B cell (primary cell): ENCODE measurements at places on chromosomes 6 and 20. TPM values are rescaled to one million over a fixed set of nuclear protein-coding genes. Genes with fewer than 3 reads are reported as not detected.

GRCh38 chr20:50876063-50876685 lies 55.1 kb downstream of the ADNP start:
- no peaks in the 10 kb centered on the region for H3K36me3 ChIP-seq
- peaks cover 23% of the 10 kb centered on the region for H3K4me1 ChIP-seq
- H3K4me3 ChIP-seq: no peak overlapping the region

DNA sequence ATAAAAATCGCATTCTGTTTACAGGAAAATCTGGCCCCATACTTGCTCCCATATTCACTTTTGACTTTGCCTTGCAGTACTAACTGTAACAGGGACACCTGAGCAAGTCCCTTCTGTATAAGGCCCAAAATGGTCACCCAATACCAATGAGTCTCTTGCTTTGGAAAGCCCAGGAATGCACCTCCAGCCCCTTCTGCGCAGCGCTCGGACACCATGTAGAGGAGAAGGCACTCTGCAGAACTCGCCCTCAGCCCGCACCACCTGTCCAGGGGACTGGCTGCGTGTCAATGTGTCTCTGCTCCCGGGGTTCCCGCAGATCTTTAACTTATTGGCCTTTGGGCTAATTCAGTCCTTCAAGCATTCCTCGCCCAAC lies 746 bp upstream of the PRND start:
- no peaks in the 10 kb centered on the region for H3K27me3 ChIP-seq
- H3K4me3 ChIP-seq: peak overlapping the region; percentile 35
- H3K27ac ChIP-seq: peak overlapping the region; percentile 72
- no peaks in the 10 kb centered on the region for H3K36me3 ChIP-seq

Gene SALL4
- polyA plus RNA-seq: 0.17 and 0.21 TPM in 2 replicates

GRCh38 chr6:159730332-159730676 lies 3.0 kb downstream of the WTAP start:
- DNase-seq: no peak
- H3K27ac ChIP-seq: peak overlapping the region; percentile 97
- H3K27me3 ChIP-seq: no peaks in the 10 kb centered on the region
- peak overlapping the region; percentile 84 for H3K4me3 ChIP-seq
- H3K36me3 ChIP-seq: peaks cover 6% of the 10 kb centered on the region

- H3K27me3 ChIP-seq: no peaks in the 10 kb centered on the region
- no peak overlapping the region for H3K4me3 ChIP-seq
- no peaks in the 10 kb centered on the region for H3K4me1 ChIP-seq
- no peak for DNase-seq
These were observed 45.1 kb downstream of the PTK7 start for GRCh38 chr6:43120944-43121913.

Gene SLC22A1
- polyA plus RNA-seq: 0.17 and 0.18 TPM in 2 replicates

DNA sequence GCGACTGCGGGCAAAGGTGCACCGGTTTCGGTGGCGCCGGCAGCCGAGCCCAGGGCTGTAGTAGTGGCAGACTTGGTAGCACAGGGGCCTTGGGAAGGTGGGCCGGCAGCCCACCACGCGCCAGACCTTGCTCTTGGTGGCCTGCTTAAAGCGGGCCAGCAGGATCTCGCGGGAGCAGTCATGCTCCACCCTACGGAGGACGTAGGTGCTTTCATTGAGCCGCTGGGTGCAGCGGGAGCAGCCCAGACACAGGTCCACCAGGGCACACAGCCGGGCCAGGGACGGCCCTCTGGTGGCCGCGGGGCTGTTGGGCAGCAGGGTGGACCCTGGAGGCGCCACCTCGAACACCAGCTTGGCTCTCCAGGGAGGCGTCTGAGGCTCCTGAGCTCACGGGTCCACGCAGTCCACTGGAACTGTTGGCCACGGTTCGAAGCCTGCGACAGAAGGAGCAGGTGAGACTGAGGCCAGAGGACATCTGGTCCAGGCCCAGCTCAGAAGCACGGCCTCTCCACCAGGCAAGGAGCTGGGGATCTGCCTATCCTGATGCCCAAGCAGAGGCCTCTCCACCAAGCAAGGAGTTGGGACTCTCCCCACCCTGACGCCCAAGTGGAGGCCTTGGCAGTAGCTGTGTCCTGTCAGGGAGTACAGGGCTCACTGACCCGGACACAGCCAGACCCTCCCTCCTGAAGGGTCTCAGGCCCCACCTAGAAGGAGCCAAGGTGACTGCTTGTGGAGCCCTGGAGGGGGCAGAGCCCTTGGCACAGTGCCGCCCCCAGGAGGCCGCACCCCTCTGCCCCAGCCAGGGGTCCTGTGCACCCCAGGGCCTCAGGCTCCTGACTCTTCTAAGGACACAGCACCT lies 1.0 kb downstream of the HELZ2 start:
- no peaks in the 10 kb centered on the region for H3K27me3 ChIP-seq
- H3K4me1 ChIP-seq: peaks cover 33% of the 10 kb centered on the region
- peak overlapping the region; percentile 78 for H3K4me3 ChIP-seq
- peak overlapping the region; percentile 73 for H3K27ac ChIP-seq
- peaks cover 13% of the 10 kb centered on the region for H3K36me3 ChIP-seq
- DNase-seq: no peak

- peaks cover 34% of the 10 kb centered on the region for H3K4me1 ChIP-seq
- H3K36me3 ChIP-seq: no peaks in the 10 kb centered on the region
- no peak overlapping the region for H3K27ac ChIP-seq
These were observed 19.7 kb upstream of the TLDC2 start for GRCh38 chr20:36856195-36856594.

GRCh38 chr6:53889365-53889764 lies 94.6 kb downstream of the LRRC1 start:
- no peak for DNase-seq
- no peaks in the 10 kb centered on the region for H3K27me3 ChIP-seq
- H3K4me3 ChIP-seq: no peak overlapping the region

- no peaks in the 10 kb centered on the region for H3K4me1 ChIP-seq
- H3K4me3 ChIP-seq: no peak overlapping the region
- H3K36me3 ChIP-seq: no peaks in the 10 kb centered on the region
- H3K27ac ChIP-seq: no peak overlapping the region
- H3K27me3 ChIP-seq: no peaks in the 10 kb centered on the region
These were observed 8.6 kb upstream of the FRMD1 start for GRCh38 chr6:168087436-168088160.

GRCh38 chr20:7897781-7898364 lies 42.4 kb downstream of the HAO1 start:
- H3K27me3 ChIP-seq: no peaks in the 10 kb centered on the region
- no peak overlapping the region for H3K27ac ChIP-seq
- no peaks in the 10 kb centered on the region for H3K4me1 ChIP-seq
- no peak overlapping the region for H3K4me3 ChIP-seq
- no peaks in the 10 kb centered on the region for H3K36me3 ChIP-seq

DNA sequence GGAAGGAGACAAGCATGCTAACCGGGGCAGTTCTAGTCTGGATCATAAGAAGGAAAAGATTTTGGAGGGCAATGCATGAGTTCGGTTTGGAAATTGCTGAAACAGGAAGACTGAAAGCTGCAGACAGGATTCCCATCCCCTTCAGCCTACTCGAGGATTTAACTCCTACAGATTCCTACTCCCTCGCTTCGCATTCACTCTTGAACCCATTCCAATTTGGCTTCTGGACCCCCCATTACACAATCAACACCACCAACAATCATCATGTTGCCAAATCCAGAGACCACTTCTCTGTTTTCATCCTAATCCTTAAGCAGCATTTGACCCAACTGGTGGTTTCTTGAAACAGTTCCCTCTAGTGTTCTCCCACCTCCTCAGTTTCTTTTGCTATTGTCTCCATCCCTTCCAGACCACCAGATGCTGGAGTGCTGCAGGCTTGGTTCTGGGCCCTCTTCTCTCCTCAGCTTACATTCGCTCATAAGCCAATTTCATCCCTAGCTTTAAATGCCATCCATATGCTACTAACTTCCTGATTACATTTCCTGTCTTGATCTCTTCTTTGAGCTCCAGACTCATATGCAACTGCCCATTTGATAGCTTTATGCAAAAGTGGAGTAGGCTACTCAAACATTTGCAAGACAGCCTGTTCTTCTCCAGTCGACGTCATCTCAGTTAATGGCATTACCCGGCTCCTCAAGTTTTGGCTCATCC lies 66.5 kb downstream of the DTNBP1 start:
- no peaks in the 10 kb centered on the region for H3K4me1 ChIP-seq
- no peak overlapping the region for H3K4me3 ChIP-seq
- H3K36me3 ChIP-seq: no peaks in the 10 kb centered on the region
- H3K27ac ChIP-seq: no peak overlapping the region
- H3K27me3 ChIP-seq: no peaks in the 10 kb centered on the region
- no peak for DNase-seq

- H3K4me3 ChIP-seq: no peak overlapping the region
- DNase-seq: no peak
- H3K27ac ChIP-seq: no peak overlapping the region
- H3K36me3 ChIP-seq: no peaks in the 10 kb centered on the region
- H3K27me3 ChIP-seq: peaks cover 6% of the 10 kb centered on the region
- no peaks in the 10 kb centered on the region for H3K4me1 ChIP-seq
These were observed 23.5 kb upstream of the NPBWR2 start for GRCh38 chr20:64130876-64131275.

- no peak overlapping the region for H3K27ac ChIP-seq
- no peak overlapping the region for H3K4me3 ChIP-seq
- no peak for DNase-seq
- no peaks in the 10 kb centered on the region for H3K36me3 ChIP-seq
- no peaks in the 10 kb centered on the region for H3K27me3 ChIP-seq
- no peaks in the 10 kb centered on the region for H3K4me1 ChIP-seq
These were observed 223.9 kb downstream of the ERMARD start for GRCh38 chr6:169975286-169975685.

Gene LAMA4
- not detected in 2 replicates for polyA plus RNA-seq

- no peak overlapping the region for H3K27ac ChIP-seq
- DNase-seq: no peak
- H3K36me3 ChIP-seq: no peaks in the 10 kb centered on the region
- H3K4me3 ChIP-seq: no peak overlapping the region
These were observed 105.8 kb downstream of the CARMIL1 start for GRCh38 chr6:25384967-25385366.

Gene TMEM74B
- polyA plus RNA-seq: 0.82 and 1.4 TPM in 2 replicates

Gene MUC21
- polyA plus RNA-seq: not detected in 2 replicates

- H3K27me3 ChIP-seq: no peaks in the 10 kb centered on the region
- no peak overlapping the region for H3K27ac ChIP-seq
These were observed 126.0 kb upstream of the ADGRF1 start for GRCh38 chr6:47168180-47168579.

Gene BACH2
- polyA plus RNA-seq: 41.1 and 64.8 TPM in 2 replicates

- no peaks in the 10 kb centered on the region for H3K4me1 ChIP-seq
- H3K27me3 ChIP-seq: no peaks in the 10 kb centered on the region
- H3K27ac ChIP-seq: no peak overlapping the region
- DNase-seq: no peak
- H3K36me3 ChIP-seq: no peaks in the 10 kb centered on the region
- no peak overlapping the region for H3K4me3 ChIP-seq
These were observed 225.7 kb downstream of the HAO1 start for GRCh38 chr20:7714549-7714948.

Gene FABP7
- not detected in 2 replicates for polyA plus RNA-seq

DNA sequence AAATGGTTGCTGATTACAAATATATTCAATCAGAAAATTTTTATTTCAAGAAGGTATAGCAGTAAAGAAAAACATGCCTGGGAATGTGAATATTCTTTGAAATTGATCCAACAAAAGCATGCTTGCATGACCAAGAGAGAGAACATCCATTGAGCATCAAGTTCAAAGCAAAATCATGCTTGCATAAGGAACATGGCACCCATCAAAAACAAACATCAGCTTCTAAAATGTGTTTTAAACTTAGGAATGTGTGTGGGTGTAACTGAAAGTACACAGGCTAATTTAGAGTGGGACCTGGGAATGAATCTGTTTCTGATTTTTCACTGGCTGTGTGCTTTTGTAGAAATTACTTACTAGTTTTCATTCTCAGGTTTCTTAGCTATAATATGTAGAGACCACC lies 5.6 kb downstream of the SLC17A5 start:
- DNase-seq: no peak
- no peaks in the 10 kb centered on the region for H3K4me1 ChIP-seq
- no peak overlapping the region for H3K27ac ChIP-seq
- no peaks in the 10 kb centered on the region for H3K27me3 ChIP-seq
- no peak overlapping the region for H3K4me3 ChIP-seq
- peaks cover 1% of the 10 kb centered on the region for H3K36me3 ChIP-seq

GRCh38 chr20:33239979-33240736 lies 4.4 kb downstream of the BPIFA1 start:
- H3K27ac ChIP-seq: no peak overlapping the region
- H3K36me3 ChIP-seq: no peaks in the 10 kb centered on the region
- peaks cover 3% of the 10 kb centered on the region for H3K27me3 ChIP-seq
- no peaks in the 10 kb centered on the region for H3K4me1 ChIP-seq

DNA sequence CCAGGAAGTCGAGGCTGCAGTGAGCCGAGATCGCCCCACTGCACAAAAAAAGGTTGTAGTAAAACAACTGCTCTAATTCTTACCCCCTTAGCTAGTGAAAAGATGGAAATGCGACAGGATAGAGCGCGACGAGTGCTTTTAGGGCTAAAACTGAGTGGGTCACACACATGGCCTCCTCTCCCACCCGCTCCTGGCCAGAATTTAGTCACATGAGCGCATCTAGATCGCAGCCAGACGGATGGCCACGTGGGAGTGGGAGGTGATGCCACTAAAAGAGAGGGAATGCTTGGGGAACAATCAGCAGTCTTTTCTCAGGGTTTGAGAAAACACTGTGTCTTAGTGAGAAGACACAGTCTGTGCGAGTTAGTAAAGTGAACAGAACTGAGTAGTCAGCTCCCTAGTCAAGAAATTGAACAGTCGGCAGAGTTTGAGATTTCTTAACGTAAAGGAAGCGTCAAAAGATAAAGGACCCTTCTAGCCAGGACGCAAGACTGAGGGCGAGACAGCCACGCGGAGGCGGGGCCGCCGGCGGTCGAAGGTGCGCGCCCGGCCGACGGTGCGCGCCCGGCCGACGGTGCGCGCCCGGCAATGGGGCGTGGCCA lies 664 bp upstream of the ACTR5 start:
- no peak for DNase-seq
- peak overlapping the region; percentile 68 for H3K4me3 ChIP-seq
- H3K4me1 ChIP-seq: peaks cover 17% of the 10 kb centered on the region
- H3K36me3 ChIP-seq: peaks cover 9% of the 10 kb centered on the region
- peaks cover 6% of the 10 kb centered on the region for H3K27me3 ChIP-seq

GRCh38 chr6:30507849-30508827 lies 18.8 kb downstream of the HLA-E start:
- H3K4me3 ChIP-seq: peak overlapping the region; percentile 46
- peak overlapping the region; percentile 73 for H3K27ac ChIP-seq
- DNase-seq: peak; percentile 68
- no peaks in the 10 kb centered on the region for H3K27me3 ChIP-seq

Gene MMP24OS
- polyA plus RNA-seq: 31.5 and 36.3 TPM in 2 replicates

Gene HS3ST5
- polyA plus RNA-seq: not detected in 2 replicates

Gene SLC52A3
- polyA plus RNA-seq: not detected in 2 replicates

DNA sequence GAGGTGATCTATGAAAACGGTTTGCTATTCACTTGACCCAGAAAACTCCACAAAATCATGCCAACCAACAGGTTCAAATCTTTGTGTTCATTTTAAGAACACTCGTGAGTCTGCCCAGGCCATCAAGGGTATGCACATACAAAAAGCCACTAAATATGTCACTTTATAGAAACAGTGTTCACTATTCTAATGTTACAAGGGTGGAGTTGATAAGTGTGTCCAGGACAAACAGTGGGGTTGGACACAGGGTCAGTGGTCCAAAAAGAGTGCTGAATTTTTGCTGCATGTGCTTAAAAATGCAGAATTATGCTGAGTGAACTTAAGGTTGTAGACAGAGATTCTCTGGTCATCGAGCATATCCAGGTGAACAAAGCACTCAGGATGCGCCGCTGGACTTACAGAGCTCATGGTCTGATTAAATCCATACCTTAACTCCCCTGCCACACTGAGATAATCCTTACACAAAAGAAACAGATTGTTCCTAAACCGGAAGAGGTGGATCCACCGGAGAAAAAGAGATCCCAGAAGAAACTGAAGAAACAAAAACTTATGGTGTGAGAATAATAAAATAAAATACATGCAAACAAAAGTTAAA lies 23.5 kb downstream of the KIAA0408 start:
- H3K4me1 ChIP-seq: no peaks in the 10 kb centered on the region
- no peaks in the 10 kb centered on the region for H3K27me3 ChIP-seq
- no peak overlapping the region for H3K4me3 ChIP-seq
- DNase-seq: no peak

Gene TUBB
- polyA plus RNA-seq: 58.9 and 102 TPM in 2 replicates
